Mammary epithelial cell (primary cell): ENCODE measurements at places on chromosomes 16 and 17. TPM values are rescaled to one million over a fixed set of nuclear protein-coding genes. Genes with fewer than 3 reads are reported as not detected.

Gene CHP2
- total RNA-seq = not detected in 2 replicates

Gene CRHR1
- total RNA-seq = not detected in 2 replicates

Gene PMFBP1
- under 0.01 TPM for total RNA-seq

Gene CBFB
- total RNA-seq = 80.4 TPM

Gene MT2A
- 295 TPM for total RNA-seq

Gene WFIKKN1
- total RNA-seq = 0.28 and 0.32 TPM in 2 replicates

Gene CEP95
- total RNA-seq = 36.5 and 42.5 TPM in 2 replicates

Gene ETV4
- 34.9 and 46.0 TPM in 2 replicates for total RNA-seq

Gene GPT2
- total RNA-seq = 59.9 and 65.0 TPM in 2 replicates

Gene PARD6A
- total RNA-seq = 0.40 and 0.48 TPM in 2 replicates

Gene MAP2K3
- 36.9 and 57.6 TPM in 2 replicates for total RNA-seq

Gene NOS2
- total RNA-seq = not detected in 2 replicates

Gene AATF
- total RNA-seq = 65.5 and 70.3 TPM in 2 replicates

Gene PABPN1L
- not detected for total RNA-seq

Gene CDH5
- 0.12 TPM in 1 of 2 replicates, not detected in the other for total RNA-seq

Gene GNG13
- not detected in 2 replicates for total RNA-seq

Gene COPS3
- 63.4 and 74.2 TPM in 2 replicates for total RNA-seq

Gene TBC1D26
- not detected in 2 replicates for total RNA-seq

Gene PIK3R5
- total RNA-seq = 0.61 and 0.71 TPM in 2 replicates

Gene E2F4
- 48.8 TPM for total RNA-seq

Gene ELMO3
- 25.8 TPM for total RNA-seq

Gene LPCAT2
- 46.5 and 50.5 TPM in 2 replicates for total RNA-seq

Gene QPRT
- total RNA-seq = 0.12 TPM in 1 of 2 replicates, not detected in the other

Gene IL17C
- not detected in 2 replicates for total RNA-seq

Gene CNGB1
- 0.17 TPM for total RNA-seq

Gene C16orf92
- not detected in 2 replicates for total RNA-seq
